ENCODE measurements at places on chromosomes 2 and 18. TPM values are rescaled to one million over a fixed set of nuclear protein-coding genes. Genes with fewer than 3 reads are reported as not detected.

AQP4 gene
- total RNA-seq, result not detected

ERICH2 gene
- total RNA-seq, result not detected

- DNase-seq, result peak; percentile 5
- no peak overlapping the region for H3K27ac ChIP-seq
- H3K27me3 ChIP-seq, result peaks cover 9% of the 10 kb centered on the region
- no peaks in the 10 kb centered on the region for H3K36me3 ChIP-seq
These were observed 47.0 kb downstream of the CRYGD start for GRCh38 chr2:208077276-208077675.

DNA sequence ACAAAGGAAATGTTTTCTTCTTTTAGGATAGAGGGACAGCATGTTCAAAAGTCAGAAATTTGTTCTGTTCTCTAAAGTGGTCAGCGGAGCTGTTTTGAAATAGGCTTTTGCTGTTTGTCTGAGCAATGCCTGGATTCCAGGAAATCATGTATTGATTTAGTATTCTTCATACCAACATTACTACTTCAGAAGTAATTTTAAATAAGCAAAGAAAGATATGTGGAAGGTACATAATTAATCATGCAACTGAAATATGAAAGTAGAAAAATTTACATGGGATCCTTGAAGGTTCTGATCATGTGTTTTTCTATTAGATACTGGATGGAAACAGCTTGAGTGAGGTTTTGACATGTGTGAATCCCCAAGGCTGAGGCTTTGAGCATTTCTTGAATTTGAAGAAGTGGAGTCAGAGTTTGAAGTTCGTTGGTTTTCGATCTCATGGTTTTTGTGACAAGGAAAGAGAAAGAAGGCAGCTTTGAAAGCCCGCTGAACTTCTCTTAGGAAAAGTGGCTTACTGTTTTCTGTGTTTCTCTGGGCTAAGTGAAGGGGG, 220.0 kb downstream of the LDLRAD4 start:
- no peaks in the 10 kb centered on the region for H3K36me3 ChIP-seq
- no peak overlapping the region for H3K27ac ChIP-seq
- peaks cover 2% of the 10 kb centered on the region for H3K27me3 ChIP-seq
